ENCODE measurements at places on chromosomes 1 and 21. TPM values are rescaled to one million over a fixed set of nuclear protein-coding genes. Genes with fewer than 3 reads are reported as not detected.

TAS1R1 gene
- not detected for total RNA-seq

TMEM82 gene
- total RNA-seq, result not detected

DNA sequence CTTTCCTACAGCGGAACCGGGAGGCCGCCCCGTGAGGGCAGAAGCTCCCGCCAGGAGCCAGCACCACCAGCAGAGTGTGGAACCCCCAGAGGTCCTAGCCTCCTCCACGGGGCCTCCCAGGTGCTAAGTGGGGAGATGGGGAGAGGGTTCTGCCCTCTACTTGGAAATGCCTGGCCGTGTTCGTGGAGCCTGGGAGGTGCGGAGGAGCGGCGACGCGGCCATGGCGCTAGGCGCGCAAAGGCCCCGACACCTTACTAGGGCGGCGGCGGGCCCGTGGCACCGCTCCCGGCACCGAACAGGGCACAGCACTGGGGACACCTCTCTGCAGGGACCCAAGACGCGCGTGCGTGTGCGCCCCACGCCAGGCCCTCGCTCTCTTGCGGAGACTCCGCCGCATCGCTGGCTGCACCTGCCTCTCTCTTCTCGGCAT is 1.3 kb upstream of the CACNA1E start:
- no peak for DNase-seq

- peak; percentile 88 for DNase-seq
These were observed 88.9 kb downstream of the AK5 start for GRCh38 chr1:77370583-77371306.

- DNase-seq, result peak; percentile 88
These were observed 35.8 kb downstream of the SLC2A1 start for GRCh38 chr1:42922687-42923366.

- no peak for DNase-seq
These were observed 12.4 kb downstream of the IPO9 start for GRCh38 chr1:201841265-201841912.

- no peak for DNase-seq
These were observed 56.3 kb downstream of the POU2F1 start for GRCh38 chr1:167276969-167277368.

- DNase-seq, result no peak
These were observed 5.8 kb downstream of the RNU5D-1 start for GRCh38 chr1:44724955-44725698.

- peak; percentile 94 for DNase-seq
These were observed 71.8 kb upstream of the MACF1 start for GRCh38 chr1:39132505-39133339.

DNA sequence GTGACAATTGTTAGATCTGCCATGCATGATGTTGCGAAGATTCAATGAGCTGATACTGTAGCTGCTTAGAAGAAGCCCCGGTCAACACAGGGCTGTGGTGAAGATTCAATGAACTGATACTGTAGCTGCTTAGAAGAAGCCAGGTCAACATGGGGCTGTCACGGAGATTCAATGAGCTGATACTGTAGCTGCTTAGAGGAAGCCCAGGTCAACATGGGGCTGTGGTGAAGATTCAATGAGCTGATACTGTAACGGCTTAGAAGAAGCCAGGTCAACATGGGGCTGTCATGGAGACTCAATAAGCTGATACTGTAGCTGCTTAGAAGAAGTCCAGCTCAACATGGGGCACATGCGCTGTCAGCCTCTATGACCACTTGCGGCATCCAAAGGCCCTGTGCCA is 18.8 kb upstream of the BACE2 start:
- DNase-seq, result no peak

DNA sequence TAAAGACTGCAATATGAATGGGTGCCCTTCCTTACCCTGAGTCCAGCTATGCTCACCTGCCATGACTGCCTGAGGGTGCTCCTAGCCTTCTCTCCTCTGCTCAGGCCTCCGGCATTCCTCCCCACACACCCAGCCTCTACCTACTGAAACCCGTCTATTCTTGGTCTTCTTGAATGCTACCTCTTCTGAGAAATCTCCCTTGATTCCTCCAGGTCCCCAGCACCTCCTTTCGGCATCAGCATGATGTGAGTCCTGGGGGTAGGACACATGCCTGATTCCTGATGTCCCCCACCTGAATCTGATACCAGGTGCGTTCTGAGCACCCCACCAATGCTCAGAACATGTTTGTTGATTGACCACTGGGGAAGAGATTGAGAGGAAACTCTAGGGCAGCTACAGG is 8.6 kb downstream of the LDLRAD1 start:
- no peak for DNase-seq

All from PC-3 (cell line).